ENCODE measurements at places on chromosomes 2 and 18.

DNA sequence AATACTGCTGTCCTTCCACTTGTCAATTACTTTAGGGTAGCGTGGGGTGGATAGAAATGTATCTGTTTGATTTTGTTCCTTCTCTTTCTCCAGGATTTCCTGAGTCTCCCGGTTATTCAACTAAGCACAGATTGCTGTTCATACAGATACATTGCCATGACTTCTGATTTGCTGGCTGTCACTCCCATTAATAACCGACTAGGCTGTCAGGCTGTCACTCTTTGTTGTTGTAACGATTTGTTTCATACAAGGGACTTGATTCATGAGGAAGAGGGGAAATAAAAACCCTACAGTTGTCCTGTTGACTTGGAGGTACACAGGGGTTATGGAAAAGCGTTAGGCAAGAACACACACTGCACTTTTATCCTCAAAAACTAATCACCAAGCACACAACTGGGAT lies 302.7 kb upstream of the SMIM21 start:
- DNase-seq = no peak

DNA sequence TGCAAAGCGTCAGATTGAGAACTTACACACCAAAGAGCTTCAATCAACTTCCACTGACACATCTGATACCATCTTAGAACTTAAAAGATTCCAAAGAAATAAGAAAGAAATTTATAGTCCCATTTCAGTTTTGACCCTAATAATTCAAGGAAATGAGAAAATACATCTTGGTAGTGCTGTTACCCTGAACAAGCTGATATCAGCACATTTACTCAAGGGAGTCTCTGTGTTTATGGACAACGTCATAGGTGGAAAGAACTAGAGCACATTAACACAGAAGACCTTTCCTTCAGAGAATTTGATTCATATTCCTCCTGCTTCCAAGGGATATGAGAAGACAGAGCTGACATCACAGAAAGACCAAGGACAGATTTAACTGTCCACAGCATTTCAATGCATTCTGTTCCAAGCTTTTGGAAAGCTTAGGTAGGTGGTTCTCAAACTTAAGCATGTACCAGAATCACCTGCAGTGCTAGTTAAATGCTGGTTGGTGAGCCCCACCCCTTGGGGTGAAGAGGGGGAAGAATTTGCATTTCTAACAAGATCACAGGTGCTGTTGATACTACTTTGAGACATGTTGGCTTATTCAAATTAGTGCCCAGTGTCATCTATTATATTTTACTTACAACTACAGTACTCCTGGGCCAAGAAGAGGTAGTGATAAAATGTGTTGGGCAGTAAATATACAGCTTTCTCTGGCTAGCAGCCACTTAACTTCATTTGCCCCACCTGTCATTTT lies 59.8 kb downstream of the LDAH start:
- DNase-seq = no peak

- DNase-seq = no peak
These were observed 47.4 kb upstream of the CYRIA start for GRCh38 chr2:16713011-16713423.

DNA sequence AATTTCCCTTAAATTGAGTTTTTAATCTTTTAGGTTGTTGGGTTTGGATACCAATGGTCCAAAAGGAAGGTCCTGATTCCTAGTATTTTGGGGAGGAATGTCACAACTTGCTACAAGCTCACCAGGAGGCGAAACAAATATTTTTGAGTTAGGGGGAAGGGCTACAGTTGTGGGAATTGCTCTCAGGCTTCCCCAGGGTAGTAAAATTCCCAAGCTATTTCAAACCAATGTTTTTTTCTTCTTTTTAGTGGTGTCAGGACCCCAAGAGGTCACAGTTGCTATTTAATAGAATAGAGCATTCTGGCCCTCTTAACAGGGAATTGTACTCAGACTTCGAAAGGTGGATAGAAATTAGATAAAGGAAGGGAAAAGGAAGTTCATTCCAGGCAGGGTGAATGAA lies 68.5 kb upstream of the ST3GAL5 start:
- DNase-seq = no peak

- no peak for DNase-seq
These were observed 11.5 kb upstream of the TMEM237 start for GRCh38 chr2:201654616-201655384.

DNA sequence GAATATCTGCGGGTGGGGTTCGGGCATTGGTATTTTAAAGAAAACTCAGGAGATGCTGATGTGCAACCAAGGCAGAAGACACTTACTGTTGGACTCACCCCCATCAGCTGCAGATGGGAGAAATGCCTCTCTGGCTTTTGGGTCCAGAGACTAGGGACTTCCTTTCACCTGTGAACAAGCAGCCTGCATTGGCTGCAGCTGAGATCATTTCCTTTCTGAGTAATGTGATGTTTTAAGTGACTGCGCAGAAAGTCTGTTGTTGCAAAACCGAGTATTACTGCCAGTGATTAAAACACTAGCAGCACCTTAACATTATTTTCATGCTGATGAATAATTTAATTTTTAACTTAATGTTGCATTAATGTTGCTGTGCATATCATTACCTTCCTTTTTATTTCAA lies 143.0 kb downstream of the TSN start:
- DNase-seq = no peak

DNA sequence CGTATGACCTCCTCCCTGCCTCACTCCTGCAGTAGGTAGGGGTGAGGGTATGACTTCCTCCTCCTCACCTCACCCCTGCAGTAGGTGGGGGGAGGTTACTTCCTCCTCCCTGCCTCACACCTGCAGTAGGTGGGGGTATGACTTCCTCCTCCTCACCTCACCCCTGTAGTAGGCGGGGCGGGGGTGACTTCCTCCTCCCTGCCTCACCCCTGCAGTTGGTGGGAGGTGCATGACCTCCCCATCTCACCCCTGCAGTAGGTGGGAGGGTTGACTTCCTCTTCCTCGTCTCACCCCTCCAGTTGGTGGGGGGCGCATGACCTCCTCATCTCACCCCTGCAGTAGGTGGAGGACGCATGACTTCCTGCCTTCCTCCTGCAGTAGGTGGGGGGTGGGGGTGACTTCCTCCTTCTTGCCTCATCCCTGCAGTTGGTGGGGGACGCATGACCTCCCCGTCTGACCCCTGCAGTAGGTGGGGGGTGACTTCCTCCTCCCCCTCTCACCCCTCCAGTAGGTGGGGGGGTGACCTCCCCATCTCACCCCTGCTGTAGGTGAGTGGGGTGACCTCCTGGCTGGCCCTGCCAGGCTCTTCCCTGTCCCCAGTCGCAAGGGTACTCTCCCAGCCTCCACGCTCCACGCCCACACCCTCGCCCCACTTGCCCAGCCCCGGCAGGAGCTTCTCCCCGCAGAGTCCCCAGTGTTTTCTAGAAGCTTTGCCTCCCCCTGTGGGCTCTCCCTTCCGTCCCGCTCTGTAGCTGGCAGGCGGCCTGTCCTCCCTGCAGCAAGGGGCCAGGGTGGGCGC lies 39.3 kb downstream of the TSHZ1 start:
- no peak for DNase-seq

DNA sequence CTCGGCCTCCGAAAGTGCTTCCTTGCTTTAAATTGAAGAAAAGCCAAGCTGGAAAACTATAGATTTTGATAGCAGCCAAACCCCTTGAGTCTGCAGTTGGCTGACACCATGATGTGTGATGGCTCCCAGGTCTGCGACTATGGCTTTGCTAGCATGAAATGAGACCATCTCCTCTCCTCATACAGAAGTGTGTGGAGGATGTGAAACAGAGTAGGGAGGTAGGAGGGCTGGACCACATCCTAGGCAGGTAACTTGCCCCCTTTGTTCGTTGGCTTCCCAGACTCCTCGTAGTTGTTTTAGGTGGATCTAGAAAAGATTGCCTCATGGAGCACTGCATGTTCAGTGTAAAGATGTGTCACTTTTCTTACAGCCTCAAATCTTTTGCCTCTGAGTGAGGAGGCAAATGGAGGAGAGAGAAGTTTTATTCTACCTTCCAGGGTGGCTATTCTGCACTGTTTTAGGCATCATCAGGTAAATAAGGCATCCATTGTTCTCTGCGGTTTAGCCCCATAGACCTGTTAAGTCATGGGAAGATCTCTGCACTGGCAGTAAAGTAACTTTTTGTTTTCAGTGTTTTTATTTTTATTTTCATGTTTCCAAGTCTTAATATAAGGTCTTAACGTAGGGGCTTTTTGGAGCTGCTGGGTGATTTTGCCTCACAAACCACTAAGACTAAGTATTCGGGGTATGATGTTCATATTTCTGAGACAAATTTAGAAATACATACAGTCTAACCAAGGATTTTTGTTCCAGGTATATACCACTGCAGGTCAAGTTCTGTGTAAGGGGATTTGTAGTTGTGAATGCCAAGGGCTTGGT lies 40.1 kb downstream of the MGAT5 start:
- no peak for DNase-seq

DNA sequence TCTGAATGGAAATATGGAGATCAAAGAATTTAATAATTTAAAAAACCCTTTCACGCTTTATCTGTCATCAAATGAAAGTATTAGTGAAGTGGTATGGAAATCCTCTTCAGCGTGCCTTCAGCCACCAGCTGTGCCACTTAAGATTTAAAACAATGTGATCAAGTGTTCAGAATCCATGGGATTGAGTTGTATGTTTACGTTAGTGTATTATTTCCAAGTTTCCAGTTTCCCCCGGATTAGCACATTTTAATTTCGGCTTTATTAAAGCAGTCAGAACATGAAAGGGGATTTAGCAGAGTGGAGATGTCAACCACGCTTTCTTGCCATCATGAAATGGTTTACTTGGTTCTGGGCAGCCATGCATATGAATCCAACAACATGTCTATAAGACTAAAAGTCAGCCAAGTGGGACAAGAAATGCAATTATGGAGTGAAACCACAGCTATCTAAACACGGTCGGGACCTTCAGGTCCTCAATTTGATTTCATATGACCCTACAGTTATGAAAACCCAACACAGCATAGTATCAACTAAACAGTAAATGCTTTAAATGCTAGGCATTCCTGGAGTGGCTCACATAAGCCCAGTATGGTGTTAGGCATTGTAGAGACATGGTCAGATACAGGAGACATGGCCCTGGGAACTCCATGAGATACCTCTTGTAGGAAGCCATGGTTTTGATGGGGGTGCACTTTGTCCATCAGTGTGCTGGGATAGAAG lies 224.9 kb upstream of the EPAS1 start:
- DNase-seq = no peak

GRCh38 chr2:72032481-72033041 lies 115.1 kb downstream of the CYP26B1 start:
- no peak for DNase-seq

- no peak for DNase-seq
These were observed 18.4 kb upstream of the NFATC1 start for GRCh38 chr18:79377187-79377891.

DNA sequence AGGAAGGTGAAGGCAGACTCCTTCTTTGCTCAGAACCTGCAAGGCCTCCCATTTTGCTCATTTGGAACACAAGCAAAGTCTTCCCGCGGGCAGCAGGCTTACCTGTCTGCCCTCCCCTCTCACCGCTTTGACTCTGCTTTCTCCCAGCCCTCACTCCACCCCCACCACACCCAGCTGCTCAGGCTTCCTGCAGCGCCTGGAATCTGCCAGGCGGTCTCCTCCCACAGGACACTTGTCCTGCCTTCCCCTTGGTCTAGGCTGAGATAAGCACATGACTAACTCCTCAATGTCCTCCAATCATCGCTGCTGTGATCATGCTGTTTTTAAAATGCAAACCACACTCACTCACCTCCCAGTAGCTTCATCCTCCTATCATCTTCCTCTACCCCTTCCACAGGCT lies 430.0 kb downstream of the ZNF516 start:
- DNase-seq = no peak

GRCh38 chr2:241945311-241945710 lies 75.8 kb downstream of the RTP5 start:
- no peak for DNase-seq

All from LNCaP clone FGC (cell line).